ENCODE measurements at places on chromosomes 13 and 19.
A peak's percentile ranks its signal among the peaks of the same experiment; 100 is the strongest.

DNA sequence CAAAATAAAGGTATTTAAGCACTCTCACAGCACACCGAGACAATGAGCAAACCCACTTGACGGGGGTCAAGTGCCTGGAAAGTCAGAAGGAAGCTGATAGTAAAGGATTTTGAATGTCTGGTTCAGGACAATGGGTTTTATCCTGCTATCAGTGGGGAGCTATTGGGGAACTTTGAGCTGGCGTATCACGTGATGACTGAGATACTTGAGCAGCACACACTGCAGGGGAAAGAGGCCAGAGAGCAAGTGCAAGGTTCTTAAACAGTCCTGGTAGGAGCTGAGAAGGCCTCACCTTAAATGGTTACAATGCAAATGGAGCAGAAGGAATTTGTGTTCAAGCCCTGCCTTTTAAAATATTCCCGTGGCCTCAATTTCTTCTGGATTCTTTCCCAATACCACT, 225.3 kb downstream of the LACC1 start:
- no peak for DNase-seq

- no peak for DNase-seq
These were observed 116.6 kb downstream of the CDK8 start for GRCh38 chr13:26370553-26370952.

- no peak for DNase-seq
These were observed 15.2 kb downstream of the FAM124A start for GRCh38 chr13:51237386-51237785.

GRCh38 chr19:51600940-51601580, 29.1 kb downstream of the SIGLEC5 start:
- no peak for DNase-seq

- DNase-seq, result peak; percentile 29
These were observed 630 bp downstream of the NUCB1 start for GRCh38 chr19:48900477-48901406.

DNA sequence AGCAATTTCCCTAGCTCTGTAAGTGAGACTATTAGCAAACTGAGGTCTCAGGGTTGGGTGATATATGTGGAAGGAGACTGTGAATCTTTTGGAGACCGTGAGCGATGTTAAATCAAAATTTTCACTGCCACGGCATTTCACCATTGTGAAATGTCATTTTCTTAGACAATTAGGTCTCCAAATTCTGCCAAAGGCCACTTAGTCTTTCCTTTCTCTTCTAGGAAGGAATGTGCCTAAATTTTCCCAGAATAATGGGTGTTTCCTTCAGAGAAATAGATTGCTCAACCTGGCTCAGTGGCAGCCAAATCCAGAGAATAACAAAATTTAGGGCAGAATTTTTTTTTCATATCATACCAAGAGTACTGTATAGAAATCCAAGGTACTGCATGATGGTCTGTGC, 64.5 kb upstream of the SCEL start:
- DNase-seq, result no peak

- no peak for DNase-seq
These were observed 41.6 kb upstream of the HNRNPA1L2 start for GRCh38 chr13:52600666-52601065.

- DNase-seq, result no peak
These were observed 30.9 kb downstream of the TUBA3C start for GRCh38 chr13:19150712-19151228.

DNA sequence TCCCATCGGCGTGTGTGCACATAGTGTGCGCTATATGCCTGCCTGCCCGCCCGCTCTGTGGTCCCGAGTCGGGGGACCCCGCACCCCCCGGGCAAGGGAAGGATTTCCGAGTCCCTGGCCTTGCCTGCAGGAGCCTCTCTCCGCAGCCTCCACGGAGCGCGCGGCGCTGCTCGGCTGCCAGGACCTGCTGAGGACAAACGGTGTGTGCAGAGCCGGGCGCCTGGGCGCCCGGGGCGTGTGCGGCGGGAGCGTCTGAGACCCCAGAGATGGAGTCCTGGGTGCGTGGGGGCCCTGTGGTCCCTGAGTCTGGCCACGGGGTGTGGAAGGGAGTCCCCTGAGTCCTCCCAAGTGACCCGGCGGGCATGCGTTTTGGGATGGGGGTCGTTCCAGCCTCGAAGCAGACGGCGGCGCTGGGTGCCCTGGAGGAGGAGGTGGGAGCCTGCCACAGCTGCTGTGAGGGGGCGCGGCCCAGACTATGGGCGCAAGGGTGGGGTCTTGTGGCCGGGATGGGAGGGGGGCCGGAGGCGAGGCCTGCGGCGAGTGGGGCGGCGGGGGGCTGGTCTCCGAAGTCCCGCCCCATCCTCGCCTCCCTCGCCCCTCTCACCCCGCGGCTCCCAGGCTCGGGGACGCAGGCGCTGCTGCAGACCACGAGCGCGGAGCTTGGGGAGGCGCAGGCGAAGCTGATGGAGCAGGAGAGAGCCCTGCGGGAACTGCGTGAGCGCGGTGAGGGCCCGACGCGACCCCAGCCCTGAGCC, 25.3 kb downstream of the CLEC4M start:
- no peak for DNase-seq

DNA sequence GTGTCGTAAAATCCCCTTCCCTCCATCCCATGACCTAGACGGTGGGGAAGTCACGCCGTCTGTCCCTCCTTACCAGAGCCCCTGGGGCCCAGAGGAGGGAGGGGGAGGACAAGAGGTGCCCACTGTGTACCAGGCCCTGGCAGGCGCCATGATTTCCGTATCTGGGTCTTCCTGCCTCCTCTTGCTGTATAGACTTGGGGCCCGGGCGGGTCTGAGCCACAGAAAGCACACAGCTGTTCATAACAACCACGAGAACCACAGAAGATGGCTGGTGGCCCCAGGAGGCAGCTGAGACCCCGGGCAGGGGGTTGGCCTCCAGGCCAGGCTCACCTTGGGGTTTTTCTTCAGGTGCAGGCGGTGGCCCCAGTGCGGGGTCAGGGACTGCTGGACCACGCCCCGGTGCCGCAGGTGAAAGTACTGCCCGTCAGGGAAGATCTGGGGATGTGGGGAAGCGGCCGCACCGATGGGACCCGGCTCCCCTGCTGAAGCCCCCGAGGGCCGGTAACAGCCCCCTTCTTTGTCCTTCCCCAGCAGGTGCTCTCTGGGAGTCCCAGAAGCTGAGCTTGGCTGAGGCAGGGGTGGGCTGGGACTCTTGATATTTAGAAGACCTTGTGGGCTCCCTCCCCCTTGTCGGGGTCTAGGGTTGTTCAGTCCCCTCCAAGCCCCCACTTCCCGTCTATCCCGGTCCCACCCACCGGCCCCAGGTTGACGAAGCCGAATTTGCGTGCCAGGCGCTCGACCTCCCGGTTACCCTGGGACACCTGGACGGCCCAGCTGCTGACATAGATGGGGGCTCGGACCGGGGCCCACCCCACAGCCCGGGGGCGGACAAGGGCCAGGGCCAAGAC, 463 bp downstream of the PCSK4 start:
- no peak for DNase-seq

GRCh38 chr13:98129059-98129746, 13.7 kb upstream of the FARP1 start:
- DNase-seq, result peak; percentile 49

DNA sequence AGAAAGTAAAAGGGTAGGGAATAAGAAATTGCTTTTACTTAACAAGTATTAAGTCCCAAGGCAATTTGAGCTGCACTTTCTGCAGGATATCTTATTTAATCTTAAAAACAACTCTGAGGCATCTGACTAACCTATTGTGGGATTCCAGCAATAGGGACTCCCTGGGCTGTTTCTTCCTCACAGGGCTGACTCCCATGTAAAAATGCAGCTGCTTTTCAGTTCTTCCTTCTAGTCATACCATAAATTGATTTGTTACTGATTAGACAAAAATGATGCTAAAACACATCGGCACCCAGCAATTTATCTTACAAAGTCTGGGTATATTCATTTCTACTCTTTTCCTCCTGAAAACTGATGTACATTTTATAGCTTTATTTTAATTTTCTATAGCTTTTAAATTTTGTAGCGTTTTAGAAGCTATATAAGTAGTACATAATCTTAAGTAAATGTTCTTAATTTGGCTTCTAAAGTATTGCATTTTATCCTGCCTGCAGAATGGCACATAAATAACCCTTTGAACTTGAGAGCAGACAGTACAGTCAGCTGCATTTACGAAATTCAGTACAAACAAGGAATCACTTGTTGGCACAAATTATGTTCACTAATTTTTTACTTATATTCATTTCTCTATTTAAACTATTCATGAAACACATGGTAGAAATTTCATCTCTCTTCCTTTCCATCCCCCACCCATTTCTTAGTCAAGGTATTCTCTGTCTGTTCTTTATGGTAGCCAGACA, 102.4 kb upstream of the FRY start:
- no peak for DNase-seq

- peak; percentile 68 for DNase-seq
These were observed 22.3 kb downstream of the NLRP11 start for GRCh38 chr19:55809381-55810058.

DNA sequence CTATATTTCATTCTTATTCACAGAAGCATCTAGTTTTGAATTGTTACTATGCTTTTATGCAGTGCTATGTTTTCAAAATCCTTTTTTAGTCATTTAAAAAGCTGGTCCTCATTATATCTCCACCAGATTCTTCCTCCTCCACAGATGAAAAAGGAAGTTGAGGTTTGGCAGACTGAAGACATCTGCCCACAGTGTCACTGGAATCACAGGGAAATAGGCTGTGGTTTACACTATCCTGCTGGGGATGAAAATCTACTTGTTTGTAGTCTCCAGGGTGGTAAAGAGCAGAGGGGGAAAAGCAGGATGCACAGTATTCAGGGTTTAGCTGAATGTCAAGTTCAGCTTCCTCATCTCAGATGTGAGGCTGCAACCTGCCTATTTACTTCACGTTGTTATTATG, 351.2 kb downstream of the DNAJC15 start:
- peak; percentile 52 for DNase-seq

- DNase-seq, result no peak
These were observed 9.4 kb downstream of the LTBP4 start for GRCh38 chr19:40610396-40611064.

- peak; percentile 92 for DNase-seq
These were observed 85.2 kb downstream of the LRRC63 start for GRCh38 chr13:46296921-46297320.

DNA sequence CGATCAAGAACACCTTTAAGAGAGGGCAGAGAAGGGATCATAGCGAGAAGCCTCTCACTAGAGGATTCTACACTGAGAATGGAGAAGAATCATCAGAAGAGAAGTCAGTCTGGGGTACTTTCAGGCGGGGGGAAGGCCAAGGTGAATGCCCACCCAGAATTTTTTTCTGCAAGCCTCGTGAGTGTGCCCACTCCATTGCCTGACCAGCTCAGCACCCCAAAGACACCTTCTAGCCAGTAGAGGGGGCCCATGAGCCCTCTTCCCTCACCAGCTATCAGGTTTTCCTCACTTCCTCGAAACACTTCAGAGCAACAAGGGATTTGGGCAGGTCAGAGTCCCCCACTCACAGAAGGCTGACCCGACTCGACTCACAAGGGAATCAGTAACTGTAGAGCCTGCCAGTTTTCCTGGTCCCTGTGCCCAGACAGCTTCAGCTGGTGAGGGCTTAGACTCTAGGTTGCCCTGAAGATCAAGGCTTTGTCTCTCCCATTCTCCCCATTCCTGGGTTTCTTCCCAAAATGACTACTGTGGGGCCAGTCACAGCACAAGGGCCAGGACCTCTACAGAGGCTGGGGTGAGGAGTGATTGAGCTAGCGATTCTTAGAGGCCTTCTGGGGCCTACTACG, 18.4 kb downstream of the NLRP13 start:
- peak; percentile 4 for DNase-seq

DNA sequence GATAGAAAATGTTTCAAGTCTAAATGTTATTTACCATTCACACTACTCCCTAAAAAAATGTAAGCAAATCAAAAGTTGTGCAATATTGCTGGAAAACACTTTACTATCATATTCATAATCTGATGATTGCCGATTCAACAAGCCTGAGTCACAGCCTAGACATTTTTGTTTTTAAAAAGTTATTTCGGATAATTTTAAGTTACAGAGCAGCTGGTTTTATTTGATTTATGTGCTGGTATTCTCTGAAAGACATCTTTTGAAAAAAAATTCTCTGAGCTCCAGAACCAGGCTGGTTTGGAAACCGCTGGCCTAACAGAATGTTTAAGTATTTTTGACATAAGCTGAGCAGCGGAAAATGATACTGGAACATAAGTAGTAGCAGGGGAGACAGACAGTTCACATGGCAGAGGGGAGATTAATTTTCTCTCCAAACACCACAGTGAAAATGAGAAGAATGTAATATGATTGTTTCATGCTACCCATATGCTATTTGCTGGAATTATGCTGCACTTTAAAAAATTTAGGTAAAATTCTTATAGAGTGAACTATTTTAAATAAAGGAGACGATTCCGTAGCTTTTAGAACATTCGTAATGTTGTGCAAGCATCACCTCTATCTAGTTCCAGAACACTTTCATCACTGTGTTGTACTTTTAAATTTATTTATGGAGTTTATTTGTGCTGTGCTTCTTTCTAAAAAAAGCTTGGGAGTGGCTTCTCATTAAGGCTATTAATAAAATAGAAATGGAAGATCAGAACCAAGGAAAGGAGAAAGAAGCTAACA, 36.1 kb downstream of the TBC1D4 start:
- peak; percentile 38 for DNase-seq

DNA sequence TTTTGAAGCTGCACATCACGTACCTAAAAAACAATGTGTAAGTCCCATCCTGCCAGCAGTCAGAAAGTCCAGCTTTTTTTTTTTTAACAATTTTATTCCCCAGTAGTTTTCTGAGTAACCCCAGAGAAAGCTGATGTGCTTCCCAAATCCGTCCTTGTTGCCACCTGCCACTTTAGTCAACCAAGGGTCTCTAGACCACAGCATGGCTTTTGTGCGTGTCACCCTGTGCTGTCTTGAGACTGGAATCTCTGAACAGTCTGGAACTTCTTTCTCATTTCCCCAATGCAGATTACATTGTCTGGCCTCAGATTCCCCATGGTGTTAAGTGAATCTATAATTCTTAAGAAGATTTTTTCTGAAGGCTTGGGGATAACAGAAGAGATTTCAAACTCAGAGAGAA, 289.2 kb upstream of the KLF12 start:
- DNase-seq, result no peak

DNA sequence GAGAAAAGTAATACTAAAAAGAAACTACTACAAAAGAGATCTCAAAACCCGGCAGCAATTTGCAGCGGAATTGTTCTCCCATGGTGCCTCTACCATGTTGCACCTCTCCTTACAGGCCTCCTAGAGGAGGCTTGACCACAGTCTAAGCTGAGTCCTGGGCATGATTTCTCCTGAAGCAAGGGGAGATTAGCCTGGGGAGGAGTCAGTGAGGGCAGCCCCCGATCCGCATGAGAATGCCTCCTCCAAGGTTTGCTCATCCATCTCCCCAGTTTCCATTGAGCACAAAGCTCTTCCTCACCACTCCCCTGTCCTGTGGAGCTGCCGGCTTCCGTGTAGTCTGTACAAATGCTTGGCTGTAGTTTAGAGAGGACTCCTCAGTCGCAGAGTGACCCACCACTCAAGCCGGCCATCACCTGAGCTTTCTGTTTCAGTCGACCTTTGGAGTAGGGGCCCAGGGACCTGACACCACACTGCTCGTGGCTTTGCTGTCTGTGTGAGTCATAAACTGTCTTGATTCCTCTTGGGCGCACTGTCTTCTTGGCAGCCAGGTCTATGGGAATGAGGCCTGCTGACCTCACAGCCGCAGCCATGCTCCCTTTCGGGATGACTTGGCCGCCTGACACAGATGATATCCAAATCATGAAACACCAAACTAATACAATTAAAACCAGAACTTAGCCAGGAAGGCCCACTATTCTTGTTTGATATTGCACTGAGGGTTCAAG, 72.3 kb downstream of the C1QTNF9 start:
- DNase-seq, result peak; percentile 4
